OCI-LY7 (cell line): ENCODE measurements at places on chromosomes 5 and 9.
A peak's percentile ranks its signal among the peaks of the same experiment; 100 is the strongest.

- peak; percentile 40 for DNase-seq
These were observed 6.8 kb downstream of the NNT start for GRCh38 chr5:43609752-43610151.

DNA sequence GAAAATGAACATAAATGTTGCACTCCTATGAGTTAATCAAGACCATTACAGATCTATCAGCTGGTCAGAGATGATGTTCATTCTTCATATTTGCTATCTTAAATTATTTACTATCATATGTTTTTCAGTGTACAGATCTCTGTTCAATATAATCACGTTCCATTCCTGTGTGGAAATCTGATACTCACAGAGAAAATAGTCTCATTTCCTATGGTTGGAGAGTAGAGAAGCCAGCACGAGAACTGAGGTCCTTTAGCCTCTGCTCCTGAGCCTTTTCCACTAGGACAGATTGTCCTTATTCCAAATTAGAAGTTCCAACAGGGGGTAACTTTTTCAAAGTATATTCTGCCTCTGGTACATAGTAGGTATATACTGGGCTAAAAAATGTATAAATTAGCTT is 29.2 kb downstream of the UGCG start:
- no peak for DNase-seq

DNA sequence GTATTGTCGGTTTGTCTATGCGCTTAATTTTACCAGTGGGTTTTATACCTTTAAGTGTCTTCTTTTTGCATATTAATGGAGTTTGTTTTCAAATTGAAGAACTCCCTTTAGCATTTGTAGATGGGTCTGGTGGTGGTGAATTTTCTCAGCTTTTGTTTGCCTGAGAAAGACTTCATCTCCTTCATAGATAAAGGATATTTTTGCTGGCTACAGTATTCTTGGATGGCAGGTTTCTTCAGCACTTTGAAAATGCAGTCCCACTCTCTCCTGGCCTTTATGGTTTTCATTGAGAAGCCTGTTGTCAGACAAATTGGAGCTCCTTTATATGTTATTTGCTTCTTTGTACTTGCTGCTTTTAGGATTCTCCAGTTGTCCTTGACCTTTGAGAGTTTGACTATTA is 142.1 kb downstream of the RAB3C start:
- no peak for DNase-seq

DNA sequence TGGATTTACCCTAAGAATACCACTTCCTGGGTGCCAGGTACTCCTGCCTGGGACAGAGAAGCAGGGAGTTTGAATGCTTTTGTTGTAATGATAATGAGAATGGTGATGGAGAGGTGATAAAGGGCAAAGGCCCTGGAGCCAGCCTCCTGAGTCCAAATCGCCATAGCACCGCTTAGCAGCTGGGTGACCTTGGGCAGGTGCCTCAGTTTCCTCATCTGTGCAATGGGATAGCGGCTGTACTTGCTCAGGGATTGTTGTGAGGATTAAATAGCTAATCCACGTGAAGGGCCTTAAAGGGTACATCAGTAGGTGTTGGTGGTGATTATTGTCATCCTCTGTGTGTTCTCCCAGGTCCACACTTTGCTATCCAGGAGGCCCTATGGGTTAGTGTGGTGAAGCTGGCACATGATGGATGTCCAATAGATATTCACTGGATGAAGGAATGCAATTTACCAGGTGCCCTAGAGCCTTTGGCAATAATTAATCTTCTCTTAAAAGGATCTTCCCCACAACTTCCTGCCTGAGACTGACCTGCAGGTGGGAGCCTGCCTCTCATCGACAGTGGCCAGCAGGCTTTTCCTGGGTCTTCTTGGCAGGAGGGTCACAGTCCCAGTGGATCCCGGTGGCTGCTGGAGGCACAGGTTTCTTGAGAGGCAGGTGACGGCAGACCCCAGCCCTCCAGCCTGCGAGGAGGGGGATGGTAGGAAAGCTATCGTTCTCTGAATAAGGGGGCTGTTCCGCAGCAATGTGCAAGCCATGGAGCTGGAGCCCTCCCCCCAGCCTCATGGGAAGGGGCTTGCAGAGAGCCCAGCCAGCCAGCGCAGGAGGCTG is 160.2 kb downstream of the MACROH2A1 start:
- no peak for DNase-seq

- DNase-seq = no peak
These were observed 24.9 kb downstream of the CDKN2A start for GRCh38 chr9:21969011-21969940.

DNA sequence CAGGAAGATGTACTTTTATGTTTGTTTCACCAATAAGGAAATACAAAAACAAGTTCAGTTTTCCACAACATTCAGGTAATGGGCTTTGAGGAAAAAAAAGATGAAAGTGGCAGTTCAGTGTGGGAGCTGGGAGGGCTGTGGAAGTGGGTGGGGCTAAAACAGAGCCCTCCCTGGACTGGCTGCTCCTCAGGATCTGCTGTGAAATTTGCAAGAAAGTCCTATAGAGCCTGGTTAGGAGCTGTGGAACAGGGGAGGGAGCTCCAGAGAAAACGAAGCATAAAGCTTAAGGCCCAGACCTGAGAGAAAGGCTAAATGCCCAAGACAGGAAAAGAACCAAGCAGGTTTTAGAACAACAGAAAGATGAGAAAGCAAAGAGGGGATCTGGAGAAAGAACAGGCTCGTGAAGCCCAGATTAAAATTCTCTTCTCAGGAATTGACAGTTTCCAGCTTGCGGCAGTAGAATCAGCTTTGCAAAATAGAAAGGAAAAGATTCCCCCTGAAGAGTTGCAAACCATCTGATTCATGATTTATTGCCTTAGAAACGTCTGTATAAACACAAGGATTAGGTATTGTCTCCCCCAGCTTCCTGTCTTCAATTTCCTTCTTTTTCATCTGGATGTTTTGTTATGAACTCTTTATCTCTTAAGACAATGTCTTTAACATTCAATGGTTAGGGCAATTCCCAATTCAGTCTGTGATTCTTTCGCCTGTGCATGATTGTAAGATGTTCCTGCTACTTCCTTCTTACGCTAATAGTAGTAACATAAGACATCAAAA is 26.3 kb upstream of the CRHBP start:
- no peak for DNase-seq

- DNase-seq = no peak
These were observed 48.4 kb upstream of the SMIM23 start for GRCh38 chr5:171736976-171737891.

DNA sequence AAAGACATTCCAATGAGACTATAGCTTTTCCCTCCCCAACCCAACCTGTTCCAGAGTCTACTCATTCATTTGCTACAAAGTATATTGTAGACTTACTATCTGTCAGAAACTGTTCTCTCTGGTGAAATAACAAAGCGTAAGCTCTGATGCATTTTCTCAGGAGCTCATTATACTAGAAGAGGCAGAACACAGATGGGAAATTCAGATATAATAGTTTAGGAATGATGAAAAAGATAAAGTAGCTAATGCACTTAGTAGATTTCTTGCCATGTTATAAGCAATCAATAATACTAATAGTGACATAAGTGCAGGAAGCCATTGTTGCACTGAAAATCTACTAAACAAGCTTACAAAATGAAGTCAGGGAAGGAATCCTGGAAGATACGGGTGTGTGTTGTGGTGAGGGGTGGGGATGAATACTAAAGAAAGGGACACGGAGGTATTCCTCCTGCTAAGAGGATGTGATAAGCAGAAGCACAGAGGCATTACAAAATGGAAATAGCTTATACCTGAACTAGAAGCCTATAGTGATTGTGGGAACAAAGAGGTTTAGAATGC is 78.2 kb downstream of the HCN1 start:
- no peak for DNase-seq

DNA sequence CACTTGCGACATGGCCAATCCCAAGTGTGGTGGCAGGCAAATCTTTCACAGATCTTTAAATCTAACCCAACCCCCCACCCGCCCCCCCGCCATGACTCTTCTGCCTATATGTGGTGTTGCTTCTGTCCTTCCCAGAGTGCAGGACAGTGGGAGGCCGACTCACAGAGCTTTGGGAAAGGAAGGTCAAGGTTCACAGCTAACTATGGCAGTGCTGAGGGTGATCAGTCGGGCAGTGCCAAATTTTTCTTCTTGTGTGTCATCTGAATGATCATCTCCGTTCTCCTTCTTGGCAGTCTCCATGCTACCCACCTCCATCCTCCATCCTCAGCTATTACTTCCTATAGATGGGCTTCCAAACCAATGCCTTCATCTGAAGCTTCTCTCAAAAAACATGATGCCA is 129.0 kb upstream of the NFIB start:
- no peak for DNase-seq
